Fibroblast of lung (primary cell): ENCODE measurements at places on chromosomes 2 and 18. TPM values are rescaled to one million over a fixed set of nuclear protein-coding genes. Genes with fewer than 3 reads are reported as not detected.

ST8SIA5 gene
- total RNA-seq, result under 0.01 TPM in 2 replicates

FOXI3 gene
- total RNA-seq, result not detected in 2 replicates

DNA sequence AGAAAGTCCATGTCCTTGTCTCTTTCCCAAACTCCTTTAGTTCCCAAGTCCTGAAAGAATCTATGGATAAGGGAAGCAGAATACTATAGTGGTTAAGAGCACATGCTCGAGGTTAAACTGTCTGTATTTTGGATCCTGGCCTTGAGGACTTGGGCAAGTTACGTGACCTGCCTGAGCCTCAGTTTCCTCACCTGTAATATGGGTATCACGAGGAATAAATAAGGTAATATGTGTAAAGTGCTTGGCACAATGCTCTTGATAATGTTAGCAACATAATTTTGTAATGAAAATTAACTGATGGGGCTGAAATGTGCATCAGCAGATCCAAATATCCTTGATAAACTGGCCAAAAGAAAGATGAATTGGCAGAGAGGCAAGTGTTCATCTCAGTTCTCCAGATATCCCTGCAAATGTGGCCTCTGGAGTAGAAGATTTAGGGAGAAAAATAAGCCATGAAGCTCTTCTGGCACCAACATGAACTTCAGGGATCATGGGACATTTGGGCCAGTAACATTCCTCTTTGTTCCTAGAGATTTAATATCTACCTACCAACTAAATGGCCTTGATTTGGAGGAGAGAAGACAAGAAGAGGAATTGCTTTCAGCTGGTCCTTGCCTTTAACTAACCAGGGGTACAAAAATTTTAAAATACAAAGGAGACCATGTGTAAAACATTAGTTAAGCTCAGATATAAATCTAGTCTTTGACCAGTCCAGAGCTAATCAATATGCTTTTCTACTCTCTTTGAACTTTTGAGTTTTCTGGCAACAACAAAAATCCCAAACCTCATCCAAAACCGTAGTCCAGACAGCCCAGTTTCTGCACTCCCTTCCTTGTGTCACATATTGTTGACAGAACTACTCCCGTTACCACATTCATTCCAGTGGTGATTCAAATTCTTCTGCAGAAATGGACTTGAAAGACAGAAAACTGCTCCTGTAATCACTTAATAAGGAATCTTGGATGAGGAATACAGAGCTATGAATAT lies 52.7 kb upstream of the EML4 start:
- peak; percentile 58 for DNase-seq

- peak; percentile 6 for DNase-seq
Measured at GRCh38 chr2:241421330-241421729, 65.2 kb downstream of the FARP2 start.

DNA sequence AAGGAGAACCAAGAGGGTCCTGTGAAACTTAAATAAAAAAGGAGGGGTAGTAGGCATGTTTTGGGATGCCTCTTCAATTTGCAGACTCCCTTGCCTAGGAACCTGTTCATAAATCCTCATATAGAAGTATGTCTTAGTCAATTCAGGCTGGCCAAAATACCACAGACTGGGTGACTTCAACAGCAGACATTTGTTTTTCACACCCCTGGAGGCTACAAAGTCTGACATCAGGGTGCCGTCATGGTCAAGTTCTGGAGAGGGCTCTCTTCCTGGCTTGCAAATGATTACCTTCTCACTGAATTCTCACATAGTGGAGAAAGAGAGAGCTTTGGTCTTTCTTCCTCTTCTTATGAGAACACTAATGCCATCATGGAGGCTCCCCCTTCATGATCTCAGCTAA lies 4.1 kb upstream of the TCF4 start:
- DNase-seq, result no peak

DNA sequence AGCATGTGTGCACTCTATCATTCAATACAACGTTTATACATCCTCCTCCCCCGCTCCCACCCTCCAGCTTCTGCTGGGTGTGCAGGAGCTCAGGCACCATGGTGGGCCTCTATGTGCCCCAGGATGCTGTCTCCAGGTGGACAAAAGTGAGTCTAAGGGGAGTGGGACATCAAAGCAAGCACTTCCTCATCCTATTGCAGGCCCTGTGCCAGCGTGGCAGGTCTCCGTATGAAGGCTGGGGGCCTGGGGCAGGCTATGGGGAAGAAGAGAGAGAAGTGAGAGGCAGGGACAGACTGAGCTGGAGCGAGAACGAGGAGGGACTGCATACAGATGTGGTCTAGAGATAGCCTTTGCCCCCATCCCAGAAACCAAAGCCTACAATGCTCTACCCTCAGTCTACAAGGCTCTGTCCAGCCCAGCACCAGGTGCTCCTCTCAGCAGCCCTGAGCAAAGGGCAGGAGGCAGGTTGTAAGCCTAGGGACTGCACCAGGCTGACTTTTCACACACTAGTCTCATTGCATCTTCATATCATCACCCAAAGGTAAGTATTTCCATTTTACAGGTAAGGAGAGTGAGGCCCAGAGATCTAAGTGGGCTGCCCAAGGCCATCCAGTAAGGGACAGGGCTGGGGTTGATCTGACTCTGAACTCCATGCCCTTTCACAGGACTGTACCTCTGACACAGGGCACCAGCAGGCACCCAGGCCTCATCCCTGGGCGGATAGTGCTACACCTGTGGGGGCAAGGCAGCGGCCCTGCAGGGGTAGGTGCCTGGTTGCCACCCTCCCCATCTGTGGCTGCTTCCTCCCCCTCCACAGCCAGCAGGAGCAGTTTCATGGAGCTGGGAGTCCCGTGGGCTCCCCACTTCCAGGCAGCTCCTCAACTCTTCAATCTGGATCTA lies 14.0 kb upstream of the ARID5A start:
- DNase-seq, result no peak

DNA sequence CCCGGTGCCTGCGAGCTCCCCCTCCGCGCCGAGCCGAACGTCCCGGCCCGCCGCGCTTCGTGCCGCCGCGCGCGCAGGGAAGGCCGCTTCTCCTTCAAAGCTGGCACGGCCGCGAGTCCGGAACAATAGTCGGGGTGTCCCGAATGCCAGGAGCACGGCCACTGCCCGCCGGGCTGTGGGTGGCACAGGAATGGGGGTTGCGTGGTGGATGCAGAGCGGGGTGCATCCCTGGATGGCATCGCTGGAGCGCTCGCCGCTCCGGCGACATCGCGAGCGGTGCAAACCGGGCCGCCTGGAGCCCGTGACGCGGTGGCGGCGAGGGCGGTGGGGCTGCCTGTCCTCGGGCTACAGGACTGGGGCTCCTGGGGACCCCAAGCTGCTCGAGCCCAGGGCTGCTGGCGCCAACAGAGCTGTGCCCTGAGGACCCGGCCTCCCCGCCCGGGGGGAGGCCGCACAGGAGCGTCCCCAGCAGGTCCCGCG lies 1.1 kb upstream of the SATB2 start:
- DNase-seq, result no peak

GRCh38 chr2:10581990-10582389 lies 107.8 kb downstream of the NOL10 start:
- peak; percentile 8 for DNase-seq

GRCh38 chr2:127067620-127068350 lies 39.2 kb downstream of the BIN1 start:
- DNase-seq, result peak; percentile 40

- peak; percentile 68 for DNase-seq
Measured at GRCh38 chr2:212646698-212647366, 108.2 kb upstream of the ERBB4 start.

DNA sequence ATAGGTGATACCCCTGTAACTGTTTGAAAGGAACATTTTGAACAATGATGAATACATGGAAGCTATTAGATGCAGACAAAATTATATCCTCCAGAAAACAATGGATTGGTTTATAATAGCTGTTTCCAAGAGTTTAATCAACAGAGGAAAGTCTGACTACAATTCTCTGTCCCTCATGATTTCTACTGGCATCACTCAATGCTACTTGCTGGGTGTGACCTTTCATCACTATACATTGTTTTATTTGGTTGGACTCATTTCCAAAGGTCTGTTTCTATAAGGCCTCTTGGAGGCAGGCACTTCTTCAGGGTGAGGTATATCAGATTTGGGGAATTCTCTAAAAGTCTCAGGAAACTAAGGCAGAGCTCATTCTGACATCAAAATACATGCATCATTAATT lies 636.1 kb upstream of the SLC8A1 start:
- no peak for DNase-seq

DNA sequence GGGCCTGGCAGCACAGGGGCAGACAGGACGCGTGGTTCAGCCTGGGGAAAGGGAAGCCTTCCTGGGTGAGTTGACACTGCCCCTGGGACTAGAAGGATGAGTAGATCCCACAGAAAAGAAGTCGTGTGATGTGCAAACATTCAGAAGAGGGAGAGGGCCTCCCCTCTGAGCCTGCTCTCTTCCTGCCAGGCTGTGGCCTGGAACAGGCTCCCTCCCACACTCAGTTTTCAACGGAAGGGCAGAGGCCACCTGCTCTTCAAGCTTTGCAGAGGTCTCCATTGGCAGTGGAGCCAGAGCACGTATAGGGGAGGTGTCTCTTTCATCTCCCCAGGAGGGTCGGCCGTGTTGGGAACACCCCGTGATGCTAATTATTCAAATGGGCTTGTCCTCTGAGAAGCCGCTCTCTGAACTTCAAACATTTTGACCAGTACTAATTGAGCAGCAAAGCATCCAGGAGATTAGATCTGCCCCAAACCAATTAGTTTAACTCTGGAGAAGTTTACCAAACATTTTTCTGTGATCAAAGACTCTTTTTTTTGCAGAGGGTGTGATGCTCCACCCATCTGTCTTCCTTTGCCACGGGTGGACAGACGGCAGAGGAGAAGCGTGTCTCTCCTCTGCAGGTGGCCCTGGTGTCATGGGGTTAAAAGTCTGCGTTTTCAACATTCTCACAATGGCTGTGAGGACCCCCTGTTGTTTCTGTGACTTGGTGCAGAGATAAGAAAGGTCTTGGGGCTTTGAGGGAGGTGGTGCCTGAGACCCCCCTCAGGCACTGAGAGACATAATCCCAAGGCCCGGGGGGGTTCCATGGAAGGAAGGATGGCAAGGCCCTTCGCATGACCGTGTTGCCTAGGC lies 29.5 kb upstream of the ODC1 start:
- no peak for DNase-seq

GRCh38 chr2:17757321-17757720 lies 3.4 kb downstream of the GEN1 start:
- DNase-seq, result peak; percentile 19
